RCC 7860 (cell line): ENCODE measurements at places on chromosomes 6 and 20.

DNA sequence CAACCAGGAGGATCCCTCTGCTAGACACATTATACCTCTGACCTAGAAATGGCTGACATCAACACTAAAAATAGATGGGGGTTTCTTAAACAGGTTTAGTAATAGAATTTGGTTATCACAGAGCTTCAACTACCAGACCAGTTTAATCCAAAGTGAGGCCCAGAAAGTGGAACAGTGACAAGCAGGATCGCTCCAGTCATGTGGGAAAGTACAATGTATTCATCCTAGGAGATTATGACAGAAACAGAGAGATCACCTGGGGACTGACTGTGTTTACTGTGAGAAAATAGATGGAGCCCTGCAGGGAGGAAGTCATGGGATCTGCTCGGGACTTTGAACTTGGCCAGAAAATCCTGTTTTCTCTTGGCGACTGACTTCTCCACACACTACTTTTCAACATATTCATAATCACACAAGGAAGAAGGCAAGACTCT, 238.7 kb upstream of the SOX4 start:
- no peak for DNase-seq

GRCh38 chr6:33297406-33297955, 1.3 kb downstream of the RGL2 start:
- DNase-seq, result no peak

- DNase-seq, result no peak
Measured at GRCh38 chr20:61762886-61763739, 302.6 kb downstream of the TAF4 start.

DNA sequence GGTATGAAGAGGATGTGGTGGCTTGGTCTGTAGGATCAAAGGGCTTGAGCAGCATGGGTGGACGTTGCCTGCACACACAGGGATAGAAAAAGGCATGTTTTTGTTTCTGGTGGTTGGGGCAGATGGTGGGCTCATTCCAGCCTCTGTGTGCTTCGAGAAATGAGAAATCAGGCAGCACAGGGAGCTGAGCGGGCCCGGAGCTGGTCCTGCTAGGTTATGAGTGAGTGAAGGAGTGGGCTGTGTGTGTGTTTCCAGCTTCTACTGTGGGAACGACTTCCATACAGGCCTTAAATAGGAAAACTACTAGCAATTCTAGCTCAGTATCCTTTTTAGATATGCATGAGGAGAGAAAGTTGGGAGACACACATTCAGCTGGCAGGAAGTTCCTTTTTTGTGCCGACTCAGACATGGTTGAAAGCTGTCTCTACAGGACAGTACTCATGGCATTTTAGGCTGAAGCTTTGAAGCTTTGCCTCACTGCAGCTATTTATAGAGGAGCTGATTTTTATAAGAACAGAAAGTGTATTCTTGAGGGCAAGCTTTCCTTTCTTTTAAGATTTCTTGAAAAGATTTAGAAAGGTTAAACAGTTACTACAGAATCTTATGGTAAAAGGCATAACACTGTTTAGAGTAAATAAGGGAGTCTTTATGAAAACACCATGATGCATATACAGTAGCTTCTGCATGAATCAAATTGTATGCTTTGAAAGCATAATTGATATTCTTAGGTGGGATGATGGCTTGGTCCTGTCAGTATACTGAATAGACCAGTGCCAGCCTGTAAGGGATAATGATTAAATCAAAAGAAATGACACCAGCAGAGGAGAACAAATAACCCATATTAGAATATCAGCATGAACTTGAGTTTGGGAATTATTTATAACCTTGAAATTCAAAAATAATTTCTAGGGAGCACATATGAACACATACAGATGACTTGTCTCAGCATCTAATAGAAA, 104.0 kb upstream of the MAN1A1 start:
- DNase-seq, result no peak

DNA sequence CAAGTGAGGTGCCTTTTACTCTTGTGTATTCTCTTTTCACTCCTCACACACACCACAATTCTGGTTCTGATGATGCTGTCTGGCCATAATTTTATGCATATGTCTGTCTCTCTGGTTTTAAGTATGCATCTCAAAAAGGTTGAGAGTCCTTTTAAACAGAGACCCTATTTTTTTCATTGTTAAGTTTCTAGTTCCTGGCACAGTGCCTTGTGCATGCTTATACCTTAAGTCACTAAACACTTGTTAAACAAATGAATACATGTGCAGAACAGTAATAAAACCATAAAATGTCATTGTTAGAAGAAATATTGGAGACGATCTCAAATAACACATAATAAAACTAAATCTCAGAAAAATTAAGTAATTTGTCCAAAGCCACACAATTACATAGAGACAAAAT, 7.9 kb downstream of the ROS1 start:
- DNase-seq, result no peak

- peak; percentile 72 for DNase-seq
Measured at GRCh38 chr6:54579011-54579410, 267.6 kb upstream of the FAM83B start.

DNA sequence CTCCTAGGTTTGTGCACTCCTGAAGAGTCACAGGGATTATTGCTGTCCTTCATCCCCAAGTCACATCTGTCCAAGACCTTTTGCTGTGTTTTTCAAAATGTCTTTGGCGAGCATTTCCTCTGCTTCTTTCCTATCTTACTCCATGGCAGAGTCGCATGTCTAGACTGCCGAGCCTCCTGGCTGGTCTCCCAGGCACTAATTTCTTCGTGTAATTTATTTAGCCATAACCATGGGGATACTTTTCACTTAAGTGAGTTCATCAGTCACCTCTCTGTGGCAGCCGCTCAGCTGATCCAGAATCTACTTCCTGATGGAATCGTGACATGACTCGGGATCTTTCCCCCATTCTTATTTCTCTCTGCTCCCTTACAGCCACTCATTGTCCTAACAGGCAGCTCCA, 25.8 kb downstream of the ADGRF5 start:
- no peak for DNase-seq

- no peak for DNase-seq
Measured at GRCh38 chr20:25250508-25250907, 2.6 kb downstream of the PYGB start.

DNA sequence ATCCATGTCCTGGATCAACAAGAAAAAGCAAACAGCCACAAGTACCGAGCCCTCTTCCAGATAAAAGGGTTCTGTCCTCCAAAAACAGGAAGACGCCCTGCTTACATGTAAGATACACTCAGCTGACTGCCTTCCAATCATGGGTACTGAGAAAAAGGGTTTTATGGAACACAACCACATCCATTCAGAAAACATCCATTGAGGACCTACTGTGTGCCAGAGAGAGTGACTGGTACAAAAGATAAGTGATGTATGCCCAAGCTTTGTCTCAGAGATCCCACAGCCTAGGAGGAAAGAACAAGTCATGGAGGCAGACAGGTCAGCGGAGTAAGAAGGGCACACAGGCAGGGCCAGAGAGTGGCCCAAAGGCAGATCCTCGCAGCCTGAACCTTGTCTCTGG, 94.8 kb upstream of the SSTR4 start:
- no peak for DNase-seq

- no peak for DNase-seq
Measured at GRCh38 chr6:23951691-23952090, 174.3 kb upstream of the NRSN1 start.

DNA sequence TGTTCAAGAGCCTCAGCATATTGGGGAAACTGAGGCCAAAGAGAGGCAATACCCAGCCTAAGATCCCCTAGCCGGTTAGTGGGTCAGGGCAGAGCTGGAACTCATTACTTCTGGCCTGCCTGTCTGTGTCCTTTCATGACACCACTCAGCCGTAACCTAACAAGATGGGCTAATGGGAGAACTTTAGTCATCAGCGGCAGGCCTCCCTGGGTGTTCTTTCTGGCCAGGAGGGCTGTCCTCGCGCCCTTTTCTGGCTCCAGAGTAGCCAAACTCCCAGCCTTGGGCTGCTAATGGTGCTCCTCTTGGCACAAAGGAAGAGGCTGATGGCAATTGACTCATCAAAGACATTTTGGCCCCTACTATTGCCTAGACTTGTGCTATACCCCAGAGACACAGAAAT, 76.6 kb downstream of the NCR2 start:
- no peak for DNase-seq

- DNase-seq, result no peak
Measured at GRCh38 chr6:25122622-25123237, 156.4 kb upstream of the CARMIL1 start.

DNA sequence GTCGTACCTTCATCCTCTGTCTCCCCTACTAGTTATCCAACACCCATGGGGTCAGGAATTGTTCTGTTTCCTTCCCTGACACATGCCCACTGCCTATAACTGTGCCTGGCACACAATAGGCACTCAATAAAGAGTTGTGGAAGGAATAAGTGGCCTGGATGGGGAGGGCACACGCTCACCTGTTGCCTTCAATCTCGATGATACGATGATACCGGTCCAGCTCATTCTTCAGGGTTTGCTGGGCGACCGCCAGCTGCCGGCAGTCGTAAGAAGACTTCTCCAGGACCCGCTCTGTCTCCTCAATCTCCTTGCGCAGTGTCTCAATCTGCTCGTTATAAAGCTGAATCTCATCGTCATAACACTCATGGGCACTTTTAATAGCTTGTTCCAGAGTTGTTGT, 32.5 kb downstream of the BFSP1 start:
- no peak for DNase-seq

DNA sequence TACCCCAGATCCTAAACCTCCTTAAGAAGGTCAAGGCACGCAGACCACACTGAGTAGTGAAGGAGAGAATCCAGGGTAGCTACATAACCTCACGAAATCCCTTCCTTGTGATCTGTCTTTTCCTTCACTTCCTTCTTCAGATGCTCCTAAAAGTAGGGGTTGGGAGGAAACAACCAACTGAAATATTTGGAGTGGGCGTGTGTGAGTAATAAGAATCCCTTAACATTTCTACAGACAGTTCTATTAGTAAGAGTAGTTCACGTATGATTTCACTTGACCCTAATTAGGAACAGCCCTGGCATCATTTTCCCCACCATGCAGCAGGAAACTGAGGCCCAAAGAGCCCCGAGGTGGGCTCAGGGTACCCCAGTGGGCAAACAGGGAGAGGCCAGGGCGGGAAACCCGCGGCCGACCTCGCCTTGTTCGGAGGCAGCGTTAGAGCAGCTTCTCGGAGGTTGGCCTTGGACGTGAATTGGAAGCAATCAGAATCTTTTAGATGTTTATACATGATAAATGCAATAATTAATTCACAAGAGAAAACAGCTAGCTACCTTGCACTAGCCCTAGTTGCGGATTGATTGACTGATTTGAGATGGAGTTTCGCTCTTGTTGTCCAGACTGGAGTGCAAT, 859 bp upstream of the RAE1 start:
- DNase-seq, result no peak

DNA sequence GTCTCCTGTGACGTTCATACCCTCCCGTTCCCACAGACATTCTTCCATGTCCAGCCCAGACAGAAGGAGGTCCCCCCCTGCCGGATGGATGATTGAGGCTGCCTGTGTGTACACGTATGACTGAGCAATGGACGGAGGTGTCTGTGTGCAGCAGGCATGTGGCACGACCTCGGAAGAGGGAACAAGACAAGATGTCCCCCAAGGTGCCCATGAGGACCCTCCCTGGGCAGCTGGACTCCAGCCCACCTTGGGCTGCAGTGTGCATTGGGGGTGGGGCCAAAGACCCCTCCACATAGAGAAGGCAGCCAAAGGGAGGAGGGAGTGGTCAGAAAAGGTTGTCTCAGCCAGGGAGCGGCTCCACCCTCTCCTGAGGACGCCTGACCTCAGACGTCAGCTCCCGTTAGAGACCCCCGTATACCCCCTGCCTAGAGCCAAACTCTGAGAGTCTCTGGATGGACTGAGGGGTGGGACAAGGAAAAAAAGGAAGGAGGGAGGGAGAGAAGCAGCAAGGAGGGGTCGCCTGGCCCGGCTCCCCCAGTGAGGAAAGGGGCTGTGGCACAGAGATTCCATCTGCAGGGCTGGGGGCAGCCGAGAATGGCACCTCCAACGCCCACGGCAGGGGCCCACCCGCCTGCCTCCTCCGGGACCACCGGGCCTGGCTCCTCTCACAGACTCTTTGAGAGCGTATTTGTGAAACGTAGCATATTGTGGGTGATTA, 92.9 kb upstream of the BHLHE23 start:
- DNase-seq, result no peak

DNA sequence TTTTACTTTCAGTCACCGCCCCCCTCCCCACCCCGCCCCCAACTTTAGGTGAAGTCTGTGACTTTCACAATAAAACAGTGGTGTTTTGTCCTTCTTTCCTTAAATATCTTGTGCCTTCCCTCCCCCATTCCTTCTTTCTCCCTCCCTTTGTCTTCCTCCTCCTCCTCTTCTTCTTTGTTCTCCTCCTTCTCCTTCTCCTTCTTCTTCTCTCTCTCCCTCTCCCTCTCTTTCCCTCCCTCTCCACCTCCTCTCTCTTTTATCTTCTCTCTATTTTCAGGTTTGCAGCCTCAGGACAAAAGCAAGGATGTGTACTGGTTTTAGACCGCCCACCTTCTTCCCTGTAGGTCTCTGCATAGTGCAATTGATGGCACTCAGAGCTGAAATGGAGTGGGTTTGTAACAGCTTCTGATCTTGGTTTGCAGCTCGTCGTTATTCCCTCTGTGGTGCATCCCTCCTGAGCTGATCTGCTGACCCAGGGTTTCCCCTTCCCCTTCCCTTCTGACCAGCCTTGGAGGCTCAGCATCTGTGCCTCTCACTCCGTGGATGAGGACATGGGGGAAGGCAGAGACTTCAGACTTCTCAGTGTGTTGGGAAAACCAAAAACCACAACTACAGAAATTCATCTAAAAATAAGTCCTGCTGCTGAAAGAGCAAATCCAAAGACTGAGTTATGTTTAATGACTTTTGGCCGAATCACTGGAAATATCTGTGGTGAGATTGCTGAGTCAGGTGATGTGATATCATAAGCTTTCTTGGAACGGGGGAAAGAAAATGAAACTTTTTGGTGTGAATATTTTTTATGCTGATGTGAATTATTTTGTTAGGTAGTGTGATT, 6.9 kb downstream of the VGLL2 start:
- DNase-seq, result no peak

GRCh38 chr20:18103497-18103896, 34.2 kb upstream of the KAT14 start:
- DNase-seq, result no peak

DNA sequence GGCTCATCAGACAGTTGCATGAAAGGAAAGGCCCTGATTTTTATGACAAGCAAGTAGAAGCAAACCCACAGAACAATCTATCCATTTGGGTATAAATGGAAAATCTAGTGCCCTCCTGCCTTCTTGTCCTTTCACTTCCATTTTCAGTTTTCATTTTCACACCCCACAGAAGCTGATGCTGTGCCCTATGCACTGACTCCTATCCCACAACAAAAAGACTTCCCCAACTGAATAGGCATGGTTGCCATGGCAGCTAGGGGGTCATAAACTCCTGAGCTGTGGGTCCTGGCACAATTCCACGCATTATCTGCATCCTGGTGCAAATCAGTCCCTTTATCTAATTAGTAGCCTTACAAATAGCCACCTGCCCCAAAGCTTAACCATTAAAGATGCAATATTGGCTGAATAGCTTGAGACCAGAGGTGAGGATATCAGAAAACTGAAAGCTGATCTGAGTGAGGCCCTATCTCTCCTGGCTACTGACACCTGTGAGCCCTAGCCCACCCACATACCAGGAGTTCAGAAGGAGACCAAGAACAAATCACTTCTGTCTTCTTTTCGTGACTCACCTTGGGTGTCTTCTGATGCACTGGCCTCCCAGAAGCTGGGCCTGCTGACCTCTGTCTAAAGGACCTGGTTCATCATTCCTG, 34.9 kb upstream of the HEY2 start:
- no peak for DNase-seq

- no peak for DNase-seq
Measured at GRCh38 chr6:147218797-147219196, 14.6 kb downstream of the STXBP5 start.

- DNase-seq, result peak; percentile 35
Measured at GRCh38 chr6:37048851-37049757, 43.6 kb downstream of the FGD2 start.
